ENCODE measurements at places on chromosomes 12 and 14. TPM values are rescaled to one million over a fixed set of nuclear protein-coding genes. Genes with fewer than 3 reads are reported as not detected.

Gene AMDHD1
- 0.49 TPM for total RNA-seq

Gene BDKRB2
- 0.76 TPM for total RNA-seq

Gene TAS2R14
- total RNA-seq: 0.38 TPM

Gene RAB5B
- total RNA-seq: 113 TPM

Gene PMCH
- total RNA-seq: not detected

Gene CCDC91
- 47.0 TPM for total RNA-seq

Gene WSB2
- total RNA-seq: 97.3 TPM

Gene PELI2
- total RNA-seq: 3.2 TPM

Gene ABCD4
- total RNA-seq: 20.8 TPM

Gene TBX3
- 11.9 TPM for total RNA-seq

GRCh38 chr12:103495469-103496456, at the start of gene C12orf42:
Gene C12orf42, minus strand, starts transcription at chr12:103495968. Its CDS starts 17,542 bp downstream, at chr12:103478426.
- peak; percentile 55 for DNase-seq

DNA sequence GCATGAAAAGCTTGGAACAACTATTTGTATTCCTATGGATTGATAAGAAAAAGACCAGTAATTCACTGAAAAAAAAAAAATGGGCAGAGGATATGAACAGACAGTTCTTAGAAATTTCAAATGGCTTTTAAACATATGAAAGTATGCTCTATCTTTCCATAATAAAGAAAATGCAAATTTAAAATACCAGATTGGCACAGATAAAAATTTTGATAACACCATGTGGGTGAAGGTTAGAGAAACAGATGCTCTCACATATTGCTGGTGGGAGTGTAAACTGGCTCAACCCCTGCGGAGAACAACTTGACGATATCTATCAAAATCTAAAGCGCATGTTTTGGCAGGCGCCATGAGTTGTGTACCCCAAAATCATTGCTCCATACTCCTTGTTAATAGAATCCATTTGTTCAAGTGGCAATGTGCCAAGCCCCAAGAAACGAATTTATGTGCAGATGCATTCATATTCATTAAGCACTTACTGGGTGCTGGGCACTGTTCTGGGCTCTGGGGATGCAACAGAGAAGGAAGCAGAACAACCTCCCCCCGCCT, 29.5 kb upstream of the TMPO start:
- DNase-seq: no peak

DNA sequence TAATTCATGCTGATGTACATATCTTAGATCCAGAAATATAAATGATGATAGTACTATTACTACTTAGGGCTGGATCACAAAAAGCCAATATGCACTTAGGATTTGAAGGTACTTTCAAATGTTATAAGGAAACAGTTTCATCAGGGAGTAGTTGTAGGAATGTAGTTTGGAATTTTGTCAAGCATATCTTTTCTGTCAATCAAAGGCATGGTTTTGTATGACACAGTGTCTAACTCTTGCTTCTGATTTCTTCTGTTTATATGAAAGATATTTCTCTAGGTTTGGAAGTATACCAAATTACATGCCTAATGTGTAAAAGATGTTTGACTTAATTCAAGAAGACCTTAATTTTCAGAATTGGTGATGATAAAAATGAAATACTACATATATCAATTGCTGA, 135.7 kb downstream of the RAD51B start:
- no peak for DNase-seq

DNA sequence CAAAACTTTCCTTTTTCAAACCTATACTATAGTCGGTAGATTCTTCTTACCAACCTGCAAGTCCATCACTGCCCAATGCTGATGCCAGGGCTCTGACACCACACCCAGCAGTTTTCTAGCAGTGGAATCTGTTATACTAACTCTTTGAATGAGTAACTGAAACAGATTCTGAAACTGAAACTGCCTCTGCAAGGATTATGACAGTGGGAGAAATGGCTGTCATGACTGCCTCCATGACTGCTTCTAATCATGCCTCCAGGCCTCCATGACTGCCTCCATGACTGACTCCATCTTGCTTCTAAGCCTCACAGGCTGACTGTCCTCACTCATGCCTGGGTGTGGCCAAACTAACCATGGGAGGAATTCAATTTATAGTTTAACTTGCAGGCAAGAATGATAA, 29.4 kb upstream of the OXA1L start:
- no peak for DNase-seq

- DNase-seq: peak; percentile 35
These were observed 21.4 kb downstream of the ABCB9 start for GRCh38 chr12:122944605-122945592.

DNA sequence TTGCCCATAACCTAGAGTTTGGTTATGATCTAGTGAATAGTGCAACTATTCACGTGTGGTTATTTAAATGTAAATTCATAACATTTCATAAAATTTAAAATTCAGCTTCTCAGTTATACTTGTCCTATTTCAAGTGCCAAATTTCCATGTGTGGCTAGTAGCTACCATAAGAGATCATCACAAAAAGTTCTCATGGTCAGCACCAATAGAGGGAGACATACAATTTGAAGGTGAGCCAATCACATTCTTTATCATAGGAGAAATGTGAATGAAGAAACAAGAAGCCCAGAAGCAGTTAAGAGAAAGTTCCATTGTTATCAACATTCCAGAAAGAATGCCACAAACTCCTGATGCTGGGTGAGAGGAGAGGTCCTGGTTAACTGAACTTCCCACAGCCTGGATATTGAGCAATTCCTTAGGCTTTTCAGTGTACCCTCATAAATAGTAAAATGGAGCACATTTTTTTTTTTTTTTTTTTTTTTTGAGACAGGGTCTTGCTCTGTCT, 892.9 kb upstream of the USP15 start:
- DNase-seq: no peak

GRCh38 chr14:40119321-40119720, 687.1 kb upstream of the FBXO33 start:
- DNase-seq: no peak

DNA sequence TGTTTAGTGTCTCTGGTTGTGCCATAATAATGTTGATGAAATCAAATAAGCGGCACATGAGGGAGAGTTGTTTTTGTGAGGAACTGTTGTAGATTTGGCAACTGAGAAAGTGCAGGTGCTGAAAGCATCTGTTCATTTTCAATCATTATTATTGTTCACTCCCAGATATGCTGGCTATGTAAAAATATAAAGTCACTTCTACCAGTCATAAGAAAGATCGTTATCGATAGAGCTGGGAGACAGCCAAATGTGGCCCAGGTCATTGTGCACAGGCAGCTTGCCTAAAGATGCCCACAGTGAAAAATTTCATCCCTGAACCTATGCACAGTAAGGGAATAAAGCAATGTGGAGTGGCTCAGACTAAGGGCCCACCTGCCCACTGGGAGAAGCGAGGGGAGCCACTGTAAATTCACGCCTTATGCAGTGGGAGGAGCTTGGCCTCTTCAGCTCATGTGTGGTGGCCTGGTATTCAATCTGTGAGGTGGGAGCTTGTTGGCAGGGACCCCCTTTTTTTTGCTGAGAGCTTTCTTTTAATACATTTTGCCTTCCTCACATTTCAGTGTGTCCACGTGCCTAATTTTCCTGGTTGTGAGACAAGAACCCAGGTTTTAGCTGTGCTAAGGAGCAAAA, 1490.8 kb upstream of the TMEM132C start:
- no peak for DNase-seq

- peak; percentile 67 for DNase-seq
These were observed 2.0 kb downstream of the DYRK2 start for GRCh38 chr12:67650388-67651131.

DNA sequence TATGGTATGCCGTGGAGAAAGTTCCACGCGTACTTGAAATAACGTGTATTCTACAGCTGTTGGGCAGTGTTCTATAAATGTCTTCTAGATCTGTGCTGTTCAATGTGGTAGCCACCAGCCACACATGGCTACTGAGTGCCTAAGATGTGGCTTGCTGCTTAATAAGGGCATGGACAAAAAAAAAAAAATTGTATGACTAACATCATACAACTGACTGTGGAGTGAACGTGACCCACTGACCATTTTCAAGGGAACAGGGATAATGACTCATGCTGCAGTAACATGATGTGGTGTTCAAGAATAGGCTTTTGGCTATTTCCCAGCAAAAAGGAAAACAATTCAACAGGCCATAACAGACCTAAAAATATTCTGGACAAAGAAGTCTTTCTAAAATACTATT, 13.0 kb downstream of the ATG14 start:
- no peak for DNase-seq

DNA sequence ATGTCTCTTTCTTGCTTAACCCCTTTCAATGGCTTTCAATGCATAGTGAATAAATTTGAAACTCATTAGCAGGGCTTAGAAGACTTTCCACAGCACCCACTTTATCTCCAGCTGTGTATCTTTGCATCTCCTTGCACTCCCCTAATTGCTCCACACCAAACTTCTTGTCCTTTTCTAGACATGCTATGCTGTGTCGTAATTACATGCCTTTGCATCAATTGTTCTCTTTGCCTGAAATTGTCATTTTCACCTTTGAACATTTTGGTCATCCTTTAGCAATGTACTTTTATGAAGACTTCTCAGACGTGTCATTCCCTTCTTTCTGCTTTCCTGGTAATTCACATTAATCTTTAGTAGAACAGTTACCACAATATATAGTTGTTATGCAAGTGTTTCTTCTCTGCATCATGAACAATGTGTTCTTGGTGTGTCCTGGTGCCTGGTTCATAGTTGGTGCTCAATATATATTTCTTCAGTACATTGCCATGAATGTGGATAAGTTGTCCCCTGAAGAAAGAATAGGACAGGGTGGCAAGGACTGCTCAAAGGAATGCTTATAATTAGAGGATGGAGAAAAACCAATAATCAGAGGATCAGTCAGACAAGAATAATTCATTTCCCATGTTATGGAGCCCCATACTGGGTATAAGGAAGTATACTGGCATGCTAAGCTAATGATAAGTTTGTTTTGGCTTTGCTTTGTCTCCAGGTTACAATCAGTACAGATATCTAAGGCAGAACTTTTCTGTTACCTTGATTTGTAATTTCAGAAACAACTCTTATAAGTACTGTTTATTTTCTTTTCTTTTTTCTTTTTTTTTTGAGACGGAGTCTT, 27.2 kb downstream of the ARF6 start:
- DNase-seq: no peak

DNA sequence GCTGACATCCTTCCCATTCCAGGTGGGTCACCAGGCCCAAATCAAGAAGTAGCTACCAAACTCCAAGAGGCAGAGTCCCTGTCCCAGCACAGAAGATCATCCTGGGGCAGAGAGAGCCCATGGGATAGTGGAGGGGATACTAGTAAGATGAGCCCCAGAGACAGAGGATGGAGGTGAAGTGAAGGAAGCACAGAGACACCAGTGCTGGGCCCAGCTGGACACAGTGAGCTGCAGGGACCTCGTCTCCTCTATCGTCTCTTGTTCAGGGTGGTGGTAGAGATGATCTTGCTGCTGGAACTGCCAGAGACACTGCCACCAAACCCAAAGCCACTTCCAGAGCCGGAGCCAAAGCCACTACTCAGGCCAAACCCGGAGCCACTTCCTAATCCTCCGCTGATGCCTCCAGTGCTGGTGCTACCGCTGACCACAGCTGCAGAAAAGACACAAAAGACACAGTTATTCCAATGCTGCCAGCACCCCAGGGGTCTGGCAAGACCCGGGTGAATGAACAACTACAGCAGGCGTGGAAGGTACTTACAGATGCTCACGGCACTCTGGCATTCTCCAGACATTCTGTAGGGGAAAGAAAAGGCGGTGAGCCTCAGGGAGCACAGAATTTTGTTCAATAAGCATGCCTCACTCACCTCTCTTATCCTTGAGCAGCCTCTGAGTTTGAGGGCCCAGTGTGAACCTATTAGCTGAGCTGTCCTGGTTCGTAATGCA, 6.9 kb downstream of the KRT4 start:
- no peak for DNase-seq

GRCh38 chr14:45641541-45641940, 388.5 kb upstream of the MIS18BP1 start:
- DNase-seq: no peak

GRCh38 chr12:120980800-120981368, 2.5 kb downstream of the HNF1A start:
- DNase-seq: no peak

DNA sequence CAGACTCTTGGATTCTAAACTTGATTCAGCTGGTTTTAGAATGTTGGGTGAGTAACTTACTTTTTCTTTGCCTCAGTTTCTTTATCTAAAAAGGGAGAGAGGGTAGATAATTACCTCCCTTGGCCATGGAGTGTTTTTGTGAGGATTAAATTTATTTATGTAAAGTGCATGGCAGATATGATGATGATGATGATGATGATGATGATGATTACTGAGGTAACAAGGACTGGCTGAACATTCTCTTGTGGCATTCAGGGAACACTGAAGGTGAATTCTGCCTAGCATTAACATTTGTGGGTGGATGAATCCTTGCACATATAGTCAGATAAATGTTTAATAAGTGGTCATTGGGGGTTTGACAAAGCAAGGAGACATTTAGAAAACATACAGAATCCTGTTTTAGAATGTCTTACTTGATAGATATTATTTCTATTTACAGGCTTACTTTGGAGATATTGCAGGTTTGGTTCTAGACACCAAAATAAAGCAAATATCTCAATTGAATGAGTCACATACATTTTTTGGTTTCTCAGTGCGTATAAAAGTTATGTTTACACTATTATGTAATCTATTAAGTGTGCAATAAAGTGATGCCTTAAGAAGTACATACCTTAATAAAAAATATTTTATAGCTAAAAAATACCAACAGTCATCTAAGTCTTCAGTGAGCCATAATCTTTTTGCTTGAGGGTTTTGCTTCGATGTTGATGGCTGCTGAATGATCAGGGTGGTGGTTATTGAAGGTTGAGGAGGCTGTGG, 123.2 kb downstream of the SNAPC1 start:
- no peak for DNase-seq

- DNase-seq: no peak
These were observed 8.2 kb upstream of the HOXC4 start for GRCh38 chr12:54045401-54045800.

DNA sequence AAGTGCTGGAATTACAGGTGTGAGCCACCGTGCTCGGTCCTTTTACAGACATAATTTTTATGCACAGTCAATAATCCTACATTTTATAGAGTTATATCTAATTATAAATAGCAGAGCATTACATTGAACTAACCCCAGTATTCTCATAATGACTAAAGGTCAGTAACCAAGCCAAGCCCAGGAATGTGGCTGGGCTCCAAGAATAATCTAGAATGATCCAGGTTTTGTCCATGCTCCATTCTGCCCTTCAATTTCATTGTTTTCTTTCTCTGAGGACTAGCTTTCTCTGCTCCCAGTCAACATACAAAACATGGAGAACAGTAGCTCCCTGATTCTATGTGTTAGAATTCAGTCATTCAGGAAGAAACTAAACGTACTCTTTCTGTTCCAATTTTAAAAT, 92.1 kb upstream of the KRR1 start:
- no peak for DNase-seq

All from Right ventricle myocardium inferior (tissue), 1 donor.